ENCODE measurements at places on chromosomes 2 and 18.
A peak's percentile ranks its signal among the peaks of the same experiment; 100 is the strongest.

- DNase-seq = no peak
Measured at GRCh38 chr2:159737917-159738296, 25.6 kb downstream of the MARCHF7 start.

- no peak for DNase-seq
Measured at GRCh38 chr2:176561706-176562105, 292.5 kb downstream of the MTX2 start.

DNA sequence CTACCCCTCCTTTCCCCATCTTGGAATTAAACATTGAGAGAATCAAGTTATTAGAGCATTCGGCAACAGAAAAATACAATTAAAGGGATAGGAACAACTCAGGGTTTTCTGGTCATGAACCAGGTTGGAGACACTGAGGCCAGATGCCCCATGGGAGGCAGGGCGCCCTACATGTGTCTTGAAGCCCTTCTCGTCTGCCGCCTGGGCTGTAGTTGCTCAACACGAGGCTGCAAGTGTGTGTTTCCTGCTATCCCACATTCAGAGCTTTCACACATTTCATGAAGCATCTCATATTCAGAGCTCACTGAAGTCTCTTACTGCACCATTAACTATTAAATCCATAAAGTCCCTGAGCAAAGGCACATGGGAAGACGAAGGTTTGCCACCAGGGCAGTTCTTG is 28.8 kb downstream of the TTC39C start:
- DNase-seq = no peak

GRCh38 chr2:165795011-165795410 is 964 bp upstream of the GALNT3 start:
- DNase-seq = no peak

DNA sequence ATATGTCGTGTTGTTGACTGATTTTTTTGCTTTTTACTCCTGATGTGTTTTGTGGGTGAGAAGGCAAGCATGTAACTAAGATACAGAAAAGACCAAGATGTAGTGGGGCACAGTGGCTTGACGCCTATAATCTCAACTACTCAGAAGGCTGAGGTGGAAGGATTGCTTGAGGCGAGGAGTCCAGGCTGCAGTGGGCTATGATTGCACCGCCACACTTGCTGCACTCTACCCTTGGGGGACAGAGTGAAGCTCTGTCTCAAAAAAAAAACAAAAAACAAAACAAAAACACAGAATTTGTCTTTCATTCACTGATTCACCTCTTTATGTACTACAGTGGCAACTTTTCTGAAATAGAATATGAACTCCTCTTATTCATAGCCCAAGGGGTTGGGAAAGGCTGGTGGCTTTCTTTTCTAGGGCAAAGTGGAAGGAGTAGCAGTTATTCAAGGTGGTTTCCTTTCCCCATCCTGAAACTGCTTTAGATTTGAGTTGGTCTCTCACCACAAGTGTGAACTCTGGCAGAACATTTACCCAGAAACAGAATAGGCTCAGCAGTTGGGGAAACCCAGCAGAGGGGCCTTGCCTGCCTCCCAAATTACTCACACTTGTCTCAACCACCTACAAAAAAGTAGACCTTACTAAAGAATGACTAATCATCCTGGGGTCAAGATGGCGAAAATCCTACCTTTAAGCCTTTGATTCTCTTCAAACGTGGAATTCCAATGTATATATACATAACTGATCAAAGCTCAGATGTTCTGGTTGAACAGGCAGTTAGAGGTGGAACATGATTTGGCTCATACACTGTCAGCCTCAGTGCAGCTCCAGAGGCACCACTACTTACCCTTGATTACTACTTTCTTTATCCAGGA is 6.5 kb downstream of the TANK start:
- DNase-seq = peak; percentile 74

GRCh38 chr2:24307961-24308360 is 52.4 kb downstream of the ITSN2 start:
- DNase-seq = no peak

GRCh38 chr2:20585359-20585709 is 65.6 kb downstream of the HS1BP3 start:
- DNase-seq = no peak
